Stimulated activated CD4-positive, alpha-beta T cell treated with anti-CD3 and anti-CD28 coated beads, Interleukin-1b, Interleukin-23, amount 100 ng/mL, for 1 hour (primary cell): ENCODE measurements at places on chromosomes 5 and 9.

GRCh38 chr9:106976772-106977171, 113.8 kb downstream of the ZNF462 start:
- DNase-seq: no peak

- no peak for DNase-seq
These were observed 50.5 kb downstream of the COMMD10 start for GRCh38 chr5:116135344-116135743.

DNA sequence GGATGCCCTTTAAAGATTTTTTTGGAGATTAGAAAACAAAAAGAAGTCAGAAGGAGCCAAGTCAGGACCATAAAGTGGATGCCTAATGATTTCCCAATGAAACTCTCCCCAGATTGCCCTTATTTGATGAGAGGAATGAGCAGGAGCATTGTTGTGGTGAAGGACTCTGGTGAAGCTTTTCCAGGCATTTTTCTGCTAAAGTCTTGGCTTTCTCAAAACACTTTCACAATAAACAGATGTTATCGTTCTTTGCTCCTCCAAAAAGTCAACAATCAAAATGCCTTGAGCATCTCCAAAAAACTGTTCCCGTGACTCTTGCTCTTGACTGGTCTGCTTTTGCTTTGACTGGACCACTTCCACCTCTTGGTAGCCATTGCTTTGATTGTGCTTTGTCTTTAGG, 121.8 kb downstream of the CAAP1 start:
- no peak for DNase-seq

GRCh38 chr5:126562823-126563222, 32.2 kb downstream of the ALDH7A1 start:
- DNase-seq: no peak

DNA sequence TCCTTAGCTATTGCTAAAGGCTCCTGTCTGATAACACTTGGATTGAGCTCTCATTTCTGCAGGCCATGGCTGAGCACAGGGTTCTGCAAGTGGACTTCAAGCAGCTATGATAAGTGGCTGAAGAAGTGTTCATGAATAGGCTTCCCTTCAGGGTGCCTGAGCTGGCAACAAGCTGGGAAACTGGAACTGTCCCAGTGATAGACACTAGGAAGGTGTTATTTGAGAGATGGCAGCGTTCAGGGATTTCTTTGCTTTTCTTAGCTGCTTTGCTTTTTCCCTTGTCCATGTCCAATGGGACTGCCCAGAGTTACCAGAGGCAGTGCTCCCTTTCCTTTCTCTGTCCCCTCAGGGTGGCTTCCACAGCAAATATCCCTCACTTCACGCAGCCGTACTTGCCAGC, 75.8 kb downstream of the INIP start:
- DNase-seq: no peak

DNA sequence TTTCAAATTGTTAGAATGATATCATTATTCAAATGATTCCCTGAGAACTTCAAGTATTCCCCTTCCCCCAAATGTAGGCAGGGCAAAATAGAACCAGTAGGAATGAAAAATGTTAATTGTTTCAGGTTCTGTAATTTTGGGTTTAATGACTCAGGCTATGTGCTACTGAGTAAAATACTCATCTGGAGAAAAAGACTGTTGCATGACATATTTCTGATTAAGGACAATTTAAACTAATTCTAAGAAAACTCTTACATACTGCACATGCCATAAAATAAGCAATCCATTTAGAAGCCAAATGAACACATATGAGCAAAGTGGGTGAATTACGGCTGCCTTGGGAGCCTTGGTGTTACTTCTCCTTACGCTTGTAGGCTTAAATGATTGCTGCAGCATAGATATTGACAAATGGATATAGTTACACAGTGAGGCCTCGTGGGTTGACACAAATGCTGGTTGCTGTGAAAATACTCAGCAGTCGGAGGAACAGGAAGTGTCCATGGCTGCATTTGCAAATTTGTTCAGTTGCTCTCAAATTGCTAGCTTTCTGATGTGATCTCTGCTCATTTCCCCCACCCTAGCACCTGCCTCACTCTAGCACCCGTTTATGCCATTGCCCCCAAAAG, 174.9 kb upstream of the DMAC1 start:
- DNase-seq: no peak

DNA sequence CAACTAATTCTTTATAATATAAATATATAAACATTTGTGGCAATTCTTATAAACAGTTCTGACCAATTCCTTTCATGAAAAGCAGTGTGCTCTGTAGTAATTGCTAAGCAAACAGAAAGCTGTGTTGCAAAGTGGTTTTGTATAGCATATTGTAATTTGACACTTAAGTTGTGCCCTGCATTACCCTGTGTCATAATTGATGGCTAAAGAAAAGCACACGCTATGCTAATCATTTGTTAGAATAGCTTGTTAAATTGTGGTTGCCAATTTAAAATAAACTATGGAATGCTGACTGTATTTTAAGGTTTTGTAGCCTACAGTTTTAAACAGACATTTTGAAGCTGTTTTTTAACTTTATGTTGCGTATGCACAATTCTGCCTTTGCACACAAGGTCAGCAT, 140.0 kb downstream of the PBX3 start:
- DNase-seq: no peak

GRCh38 chr5:167071981-167072610, 1219.3 kb upstream of the WWC1 start:
- DNase-seq: no peak

GRCh38 chr9:124835026-124835557, 18.2 kb upstream of the WDR38 start:
- DNase-seq: no peak

DNA sequence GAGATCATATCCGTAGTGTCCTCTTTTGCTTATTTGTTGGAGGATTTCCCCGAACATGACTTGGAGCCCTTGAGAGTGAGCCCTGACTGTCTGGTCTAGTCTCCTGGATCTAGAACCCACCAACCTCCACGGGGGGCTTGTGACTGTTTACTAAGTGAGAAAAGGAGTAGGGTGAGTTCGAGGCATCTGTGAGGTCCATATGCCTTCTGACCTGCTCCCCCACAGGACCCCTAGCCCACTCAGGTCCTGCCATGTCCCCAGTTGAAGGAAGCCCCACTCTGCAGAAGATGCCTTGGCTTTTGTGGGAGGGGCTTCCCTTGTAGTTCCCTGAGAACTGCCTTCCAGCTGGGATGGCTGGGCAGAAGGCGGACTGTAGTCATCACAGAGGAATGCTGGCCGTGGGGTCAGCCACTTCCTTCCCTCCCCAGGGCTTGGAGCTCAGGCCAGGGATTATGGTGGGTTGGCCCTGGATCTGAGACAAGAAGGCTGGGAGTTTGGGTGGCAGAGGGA, 7.0 kb upstream of the IRF1 start:
- DNase-seq: no peak

DNA sequence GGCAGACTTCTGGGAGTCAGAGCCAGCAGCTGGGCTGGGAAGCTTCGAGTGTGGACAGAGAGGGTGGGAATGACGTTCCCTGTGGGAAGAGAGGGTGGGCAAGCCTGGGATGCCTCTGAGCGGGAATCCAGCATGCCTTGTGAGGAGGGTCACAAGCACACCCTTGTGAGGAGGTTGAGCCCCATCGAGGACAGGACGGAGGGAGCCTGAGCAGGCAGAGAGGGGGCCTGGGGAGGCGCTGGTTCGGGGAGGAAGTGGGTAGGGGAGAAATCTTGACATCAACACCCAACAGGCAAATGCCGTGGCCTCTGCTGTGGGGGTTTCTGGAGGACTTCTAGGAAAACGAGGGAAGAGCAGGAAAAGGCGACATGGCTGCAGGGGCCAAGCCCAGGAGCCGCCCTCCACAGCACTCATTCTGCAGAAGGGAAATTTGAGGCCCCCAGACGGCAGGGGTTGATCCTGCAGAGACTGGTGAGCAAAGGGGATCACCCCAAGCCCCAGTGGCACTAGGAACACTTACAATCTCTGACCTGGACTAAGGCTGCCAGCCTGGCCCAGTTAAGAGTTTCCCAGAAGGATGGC, 1.1 kb upstream of the IL13 start:
- DNase-seq: no peak

GRCh38 chr9:69411931-69412740, 87.1 kb downstream of the ENTREP1 start:
- no peak for DNase-seq

- no peak for DNase-seq
These were observed 256.3 kb upstream of the C9orf72 start for GRCh38 chr9:27829621-27830020.

- DNase-seq: no peak
These were observed 10.6 kb upstream of the ANGPTL2 start for GRCh38 chr9:127132921-127133647.

DNA sequence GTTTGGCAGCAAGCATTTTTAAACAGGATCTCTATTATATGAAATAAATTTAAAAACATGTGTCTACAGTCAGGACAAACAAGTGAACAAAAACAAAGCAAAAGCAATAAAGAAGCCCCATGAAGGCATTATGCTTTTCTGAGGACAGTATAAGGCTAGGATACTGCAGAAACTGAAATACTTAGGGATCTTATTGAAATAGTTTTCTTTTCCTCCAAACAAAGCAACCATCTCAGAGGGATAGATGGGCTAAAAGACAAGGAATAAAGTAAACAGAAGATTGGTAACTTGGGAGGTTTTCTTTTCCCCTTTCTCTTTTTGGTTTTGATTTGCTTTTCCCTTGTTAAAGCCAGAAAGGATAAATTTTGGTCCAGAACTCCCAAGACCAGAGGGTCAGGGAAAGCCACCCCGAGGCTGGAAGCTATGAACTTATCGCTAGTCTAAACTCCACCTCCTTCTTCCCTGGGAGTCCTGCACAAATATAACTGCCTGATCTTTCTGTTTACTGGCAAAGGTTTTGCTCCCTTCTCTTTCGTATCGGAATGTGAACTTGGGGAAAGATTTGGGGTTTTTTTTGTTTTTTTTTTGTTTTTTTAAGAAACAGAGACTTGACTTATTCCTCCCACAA, 164.0 kb downstream of the GHR start:
- no peak for DNase-seq

DNA sequence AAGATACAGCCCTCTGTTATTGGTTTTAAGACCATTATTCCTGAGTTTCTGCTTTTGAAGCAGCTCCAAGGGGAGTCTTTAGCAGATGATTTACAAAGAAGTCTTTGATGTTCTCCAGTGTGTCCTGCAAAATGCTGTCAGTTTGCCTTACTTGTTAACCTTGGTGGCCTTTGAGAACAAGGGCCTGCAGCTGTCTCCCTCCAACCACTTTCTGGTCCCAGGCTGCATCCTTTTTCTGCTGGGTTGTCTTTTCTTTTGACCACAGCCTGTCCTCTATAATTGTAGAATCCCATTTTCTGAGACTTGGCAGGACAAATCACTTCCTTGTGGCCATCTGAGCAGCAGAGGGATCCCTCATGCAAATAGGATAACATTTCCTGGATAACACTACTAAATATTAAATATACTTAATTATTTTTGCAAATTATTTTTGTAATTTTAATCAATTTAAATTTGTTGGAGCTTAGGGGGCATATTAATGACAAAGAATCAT, 281.4 kb downstream of the DMRT2 start:
- no peak for DNase-seq

DNA sequence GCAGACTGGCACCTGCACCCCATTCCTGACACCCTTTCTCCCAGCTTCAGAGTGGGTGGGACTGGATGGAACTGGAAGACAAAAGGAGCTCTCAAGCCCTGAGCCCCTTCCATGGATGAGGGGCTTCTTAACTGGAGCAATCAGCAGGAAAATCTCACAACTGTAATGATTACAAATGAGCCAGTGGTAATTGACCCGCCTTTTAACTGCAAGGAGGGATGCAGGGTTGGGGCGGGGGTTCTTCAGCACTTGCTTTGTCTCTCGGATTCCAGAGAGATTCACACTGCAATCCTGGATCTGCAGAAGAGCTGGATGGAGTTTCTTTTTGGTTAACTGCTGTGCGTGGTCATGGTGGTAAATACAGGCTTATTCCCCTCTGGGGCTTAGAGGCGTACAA, 160.1 kb upstream of the SHB start:
- DNase-seq: no peak

GRCh38 chr5:142959683-142960657, 189.8 kb downstream of the ARHGAP26 start:
- no peak for DNase-seq

GRCh38 chr5:179588166-179588565, 35.3 kb downstream of the HNRNPH1 start:
- no peak for DNase-seq

DNA sequence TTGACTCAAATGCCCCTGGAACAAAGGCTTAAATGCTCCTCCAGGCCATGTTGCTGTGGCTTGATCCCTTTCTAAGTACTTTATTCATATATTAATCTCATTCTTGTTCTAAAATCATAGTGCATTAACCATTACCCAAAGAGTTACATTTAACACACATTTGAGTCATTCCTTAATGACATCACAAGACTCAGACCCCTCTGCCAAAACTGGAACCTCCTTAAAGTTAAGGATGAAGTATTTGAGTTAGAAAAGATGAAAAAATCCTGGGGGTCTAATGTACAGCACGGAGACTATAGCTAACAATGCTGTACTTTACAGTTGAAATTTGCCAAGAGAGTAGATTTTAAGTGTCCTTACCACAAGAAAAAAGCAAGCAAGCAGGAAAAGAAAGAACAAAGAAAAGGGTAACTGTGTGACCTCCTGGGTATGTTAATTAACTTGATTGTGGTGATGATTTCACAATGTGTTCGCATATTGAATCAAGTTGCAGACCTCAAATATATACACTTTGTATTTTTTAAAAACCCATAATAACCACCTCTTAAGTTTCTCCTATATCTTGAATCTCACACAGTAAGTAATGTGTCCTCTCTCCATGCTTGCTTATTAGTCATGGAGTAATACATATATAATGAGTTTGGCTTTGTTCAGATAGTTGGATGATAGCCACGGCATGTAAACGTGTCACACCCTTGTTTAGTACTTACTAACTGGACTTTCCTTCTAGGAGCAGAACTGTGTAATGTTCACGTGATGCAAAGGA, 376.9 kb downstream of the SEMA5A start:
- DNase-seq: no peak

DNA sequence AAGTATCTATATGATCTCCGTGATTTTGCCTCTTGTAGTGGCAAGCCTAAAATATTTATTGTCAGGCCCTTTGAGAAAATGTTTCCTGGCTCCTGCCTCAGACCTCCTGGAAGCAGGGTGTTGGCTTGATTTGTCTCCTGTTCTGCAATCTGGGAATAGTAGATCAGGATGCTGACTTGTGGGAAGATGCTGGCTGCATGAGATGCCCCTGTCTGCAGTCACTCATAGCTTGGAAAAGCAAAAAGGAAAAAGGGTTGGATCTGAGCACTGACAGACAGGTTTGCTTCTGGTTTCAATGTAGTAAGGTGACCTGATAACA, 16.7 kb downstream of the TJP2 start:
- DNase-seq: no peak

DNA sequence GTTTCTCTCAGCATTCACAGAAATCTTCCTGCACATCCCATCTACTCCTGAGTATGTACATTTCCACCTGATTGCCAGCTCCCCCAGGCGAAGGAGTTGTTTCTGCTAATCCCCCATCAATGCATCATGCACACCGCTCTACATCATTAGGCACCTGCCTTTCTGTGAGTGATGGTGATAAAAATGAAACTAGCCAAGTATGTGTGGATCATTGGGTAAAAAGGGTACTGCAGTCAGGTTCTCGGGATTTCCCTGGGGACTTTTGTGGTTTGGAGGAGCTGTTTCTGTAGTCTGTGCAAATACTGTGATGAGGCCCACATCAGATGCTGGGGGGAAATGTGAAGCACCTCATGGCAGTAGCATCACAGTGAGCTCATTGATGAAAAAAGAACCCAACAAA, 30.4 kb downstream of the CAMK4 start:
- DNase-seq: no peak
